ENCODE measurements at places on chromosomes 2 and 18. TPM values are rescaled to one million over a fixed set of nuclear protein-coding genes. Genes with fewer than 3 reads are reported as not detected.
A peak's percentile ranks its signal among the peaks of the same experiment; 100 is the strongest.

PSME4 gene
- total RNA-seq: 23.1 TPM

C2orf72 gene
- 8.7 TPM for total RNA-seq

COLEC11 gene
- 2.4 TPM for total RNA-seq

WDR12 gene
- total RNA-seq: 15.6 TPM

IGFBP2 gene
- 98.0 TPM for total RNA-seq

LAMA1 gene
- 0.75 TPM for total RNA-seq

SP5 gene
- total RNA-seq: 0.08 TPM

GBX2 gene
- not detected for total RNA-seq

MPV17 gene
- total RNA-seq: 29.8 TPM

ERMN gene
- not detected for total RNA-seq

ELOA2 gene
- not detected for total RNA-seq

CCDC141 gene
- total RNA-seq: 4.5 TPM

GAL3ST2 gene
- total RNA-seq: not detected

ABCG8 gene
- total RNA-seq: not detected

MOCOS gene
- total RNA-seq: 1.6 TPM

- no peak overlapping the region for H3K27ac ChIP-seq
- no peaks in the 10 kb centered on the region for H3K36me3 ChIP-seq
- H3K27me3 ChIP-seq: no peaks in the 10 kb centered on the region
These were observed 34.9 kb downstream of the SPATS2L start for GRCh38 chr2:200341376-200341775.

DNA sequence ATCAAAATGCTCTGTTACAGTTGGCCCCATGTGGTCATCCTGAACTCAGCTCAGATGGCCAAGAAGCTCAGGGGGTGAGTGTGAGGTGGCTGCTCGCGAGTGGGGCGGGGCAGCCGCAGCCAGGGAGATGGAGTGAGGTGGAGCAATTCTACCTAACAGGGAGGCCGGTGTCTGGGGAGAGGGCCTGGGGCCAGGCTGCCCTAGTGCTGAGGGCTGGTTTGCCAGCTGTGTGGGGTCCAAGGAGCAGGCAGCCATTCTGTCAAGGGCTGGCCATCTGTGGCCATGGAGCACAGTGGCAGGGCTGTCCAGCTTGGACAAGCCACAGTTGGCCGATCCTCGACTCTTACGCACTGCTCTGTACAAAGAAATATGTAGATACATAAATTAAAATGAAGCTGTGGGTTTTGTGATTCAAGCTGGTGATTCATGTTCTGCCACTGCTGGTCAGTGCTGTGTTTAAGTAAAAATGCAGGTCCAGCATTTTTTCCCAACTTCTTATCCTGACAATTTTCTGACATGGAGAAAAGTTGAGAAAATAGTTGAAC lies 82.1 kb downstream of the HS6ST1 start:
- H3K4me3 ChIP-seq: no peak overlapping the region
- no peak for DNase-seq
- H3K27ac ChIP-seq: no peak overlapping the region
- no peaks in the 10 kb centered on the region for H3K4me1 ChIP-seq
- H3K36me3 ChIP-seq: no peaks in the 10 kb centered on the region

DNA sequence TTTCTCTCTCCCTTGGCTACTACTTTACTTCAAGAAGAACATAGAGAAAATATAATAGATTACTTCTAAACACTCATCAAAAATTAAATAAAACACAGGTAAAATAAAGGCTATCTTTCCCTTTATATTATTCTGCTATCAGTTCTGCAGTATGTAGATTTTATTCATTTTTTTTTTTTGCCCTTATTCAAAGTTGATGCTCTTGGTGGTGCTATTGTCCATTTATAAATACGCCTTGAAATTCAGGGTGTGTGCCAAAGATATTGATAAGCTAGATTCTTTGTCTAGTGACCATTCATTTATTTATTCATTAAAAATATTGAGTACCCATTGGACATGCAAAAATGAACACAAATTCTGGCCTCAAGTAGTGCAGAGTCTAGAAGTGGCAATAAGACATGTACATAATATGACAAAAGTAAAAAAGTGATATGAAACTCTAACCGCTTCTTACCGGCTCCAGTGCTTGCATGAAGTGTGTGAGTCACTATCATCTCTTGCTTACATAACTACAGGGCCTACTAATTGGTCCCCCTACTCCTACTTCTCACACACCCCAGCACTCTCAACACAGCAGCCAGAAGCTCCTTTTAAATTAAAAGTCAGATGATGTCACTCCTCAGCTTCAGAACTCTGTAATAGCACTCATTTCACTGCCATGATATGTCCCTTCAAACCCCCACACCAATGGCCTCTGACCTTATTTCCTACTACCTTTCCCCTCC lies 208.3 kb upstream of the FANCL start:
- no peak overlapping the region for H3K27ac ChIP-seq
- no peak for DNase-seq
- H3K4me1 ChIP-seq: no peaks in the 10 kb centered on the region
- H3K36me3 ChIP-seq: no peaks in the 10 kb centered on the region

- no peak overlapping the region for H3K4me3 ChIP-seq
- no peaks in the 10 kb centered on the region for H3K4me1 ChIP-seq
- no peak for DNase-seq
- no peaks in the 10 kb centered on the region for H3K27me3 ChIP-seq
- no peak overlapping the region for H3K27ac ChIP-seq
These were observed 101.4 kb downstream of the CAMKMT start for GRCh38 chr2:44462934-44463849.

- H3K27ac ChIP-seq: no peak overlapping the region
- H3K36me3 ChIP-seq: no peaks in the 10 kb centered on the region
- no peak overlapping the region for H3K4me3 ChIP-seq
- H3K27me3 ChIP-seq: no peaks in the 10 kb centered on the region
- DNase-seq: no peak
These were observed 22.1 kb upstream of the LBH start for GRCh38 chr2:30209227-30209626.

GRCh38 chr2:19125901-19126680 lies 232.3 kb downstream of the OSR1 start:
- no peak overlapping the region for H3K27ac ChIP-seq
- H3K36me3 ChIP-seq: no peaks in the 10 kb centered on the region
- H3K27me3 ChIP-seq: no peaks in the 10 kb centered on the region
- H3K4me3 ChIP-seq: no peak overlapping the region
- no peaks in the 10 kb centered on the region for H3K4me1 ChIP-seq

- no peak overlapping the region for H3K27ac ChIP-seq
- H3K4me1 ChIP-seq: no peaks in the 10 kb centered on the region
- H3K36me3 ChIP-seq: no peaks in the 10 kb centered on the region
- DNase-seq: no peak
- no peak overlapping the region for H3K4me3 ChIP-seq
- H3K27me3 ChIP-seq: no peaks in the 10 kb centered on the region
These were observed 66.6 kb downstream of the EFEMP1 start for GRCh38 chr2:55856936-55857335.

- no peak overlapping the region for H3K4me3 ChIP-seq
- DNase-seq: no peak
- H3K27ac ChIP-seq: no peak overlapping the region
These were observed 2.6 kb downstream of the DYSF start for GRCh38 chr2:71455741-71456569.

DNA sequence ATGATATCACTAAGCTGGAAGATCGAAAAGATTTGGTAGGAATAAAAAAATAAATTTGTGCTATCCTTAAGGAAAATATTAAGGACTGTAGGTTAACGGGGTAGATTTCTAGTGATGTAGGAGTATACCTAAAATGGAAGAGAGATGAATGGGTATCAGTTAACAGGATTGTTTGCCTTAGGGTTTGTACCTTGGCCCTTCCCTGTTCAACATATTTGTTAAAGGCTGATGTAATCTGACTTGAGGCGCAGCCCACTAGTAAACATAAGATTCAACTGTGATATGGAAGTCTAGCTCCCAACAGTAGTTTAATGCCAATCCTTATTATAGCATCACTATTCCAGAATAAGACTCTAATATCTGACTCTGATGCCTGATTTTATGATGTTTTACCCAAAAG lies 685.2 kb downstream of the DCC start:
- H3K27ac ChIP-seq: no peak overlapping the region
- no peaks in the 10 kb centered on the region for H3K4me1 ChIP-seq
- H3K36me3 ChIP-seq: no peaks in the 10 kb centered on the region
- no peak overlapping the region for H3K4me3 ChIP-seq
- no peaks in the 10 kb centered on the region for H3K27me3 ChIP-seq

- no peak for DNase-seq
- H3K4me1 ChIP-seq: no peaks in the 10 kb centered on the region
- H3K36me3 ChIP-seq: no peaks in the 10 kb centered on the region
- no peak overlapping the region for H3K4me3 ChIP-seq
- no peak overlapping the region for H3K27ac ChIP-seq
These were observed 98.9 kb upstream of the EPAS1 start for GRCh38 chr2:46198164-46198883.

GRCh38 chr2:13917958-13918357 lies 714.6 kb upstream of the LRATD1 start:
- no peak overlapping the region for H3K4me3 ChIP-seq
- H3K4me1 ChIP-seq: no peaks in the 10 kb centered on the region
- H3K36me3 ChIP-seq: no peaks in the 10 kb centered on the region
- no peak for DNase-seq

- no peak for DNase-seq
- H3K27me3 ChIP-seq: no peaks in the 10 kb centered on the region
- H3K4me3 ChIP-seq: no peak overlapping the region
- H3K36me3 ChIP-seq: no peaks in the 10 kb centered on the region
These were observed 103.1 kb upstream of the THOC1 start for GRCh38 chr18:370751-371608.

DNA sequence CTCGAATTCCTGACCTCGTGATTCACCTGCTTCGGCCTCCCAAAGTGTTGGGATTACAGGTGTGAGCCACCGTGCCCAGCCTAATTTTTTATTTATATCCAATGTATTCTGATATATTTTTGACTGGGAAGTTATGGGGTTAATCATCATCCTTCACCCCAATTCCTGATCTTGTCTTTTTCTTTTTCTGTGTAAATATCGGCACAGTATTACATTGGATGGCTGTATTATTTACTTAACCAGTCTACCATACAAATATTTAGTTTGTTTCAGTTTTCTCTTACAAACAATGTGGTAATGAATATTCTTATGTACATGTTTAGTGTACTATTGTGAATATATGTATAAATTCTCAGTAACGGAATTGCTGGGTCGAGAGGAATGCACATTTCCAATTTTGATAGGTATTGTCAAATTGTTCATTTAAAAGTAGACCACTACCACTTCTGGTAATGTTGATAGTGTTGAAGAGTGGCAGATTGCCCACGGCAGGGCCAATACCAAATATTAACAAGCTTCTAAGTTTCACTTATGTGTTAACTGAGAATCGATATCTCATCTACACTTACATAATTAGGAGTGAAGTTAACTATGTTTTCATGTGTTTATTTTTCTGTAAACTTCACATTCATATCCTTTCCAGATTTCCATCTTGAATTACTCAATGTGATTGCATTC lies 196.7 kb downstream of the ALPK2 start:
- H3K4me1 ChIP-seq: no peaks in the 10 kb centered on the region
- no peak overlapping the region for H3K4me3 ChIP-seq
- no peak overlapping the region for H3K27ac ChIP-seq
- H3K27me3 ChIP-seq: no peaks in the 10 kb centered on the region

DNA sequence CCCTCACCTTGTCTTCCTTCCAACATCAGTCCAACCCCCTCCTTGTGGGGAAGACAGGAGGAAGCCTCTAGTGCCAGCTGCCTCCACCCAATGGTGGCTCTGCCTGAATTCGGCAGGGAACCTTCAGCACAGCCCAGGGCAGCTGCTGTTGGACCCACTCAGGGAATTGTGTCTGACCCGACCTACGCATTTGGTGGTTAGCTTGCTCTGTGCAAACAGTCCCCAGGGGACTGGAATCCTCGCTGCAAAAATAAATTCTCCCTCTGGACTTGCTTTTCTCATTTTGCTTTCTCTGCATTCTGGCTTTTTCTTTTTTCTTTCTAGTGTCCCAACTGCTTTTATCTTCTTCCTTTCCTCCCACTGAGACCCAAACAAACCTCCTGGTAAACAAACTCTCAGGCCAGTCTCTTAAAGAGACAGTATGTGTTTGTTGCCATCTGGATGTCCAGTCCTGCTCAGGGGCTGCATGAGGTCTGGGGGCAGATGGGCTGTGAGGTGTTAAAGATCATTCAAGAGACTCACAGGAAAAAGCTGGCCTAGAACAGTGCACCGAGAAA lies 137.7 kb upstream of the HAAO start:
- H3K4me1 ChIP-seq: peaks cover 53% of the 10 kb centered on the region
- H3K4me3 ChIP-seq: no peak overlapping the region
- no peak for DNase-seq
- H3K27ac ChIP-seq: peak overlapping the region; percentile 87

DNA sequence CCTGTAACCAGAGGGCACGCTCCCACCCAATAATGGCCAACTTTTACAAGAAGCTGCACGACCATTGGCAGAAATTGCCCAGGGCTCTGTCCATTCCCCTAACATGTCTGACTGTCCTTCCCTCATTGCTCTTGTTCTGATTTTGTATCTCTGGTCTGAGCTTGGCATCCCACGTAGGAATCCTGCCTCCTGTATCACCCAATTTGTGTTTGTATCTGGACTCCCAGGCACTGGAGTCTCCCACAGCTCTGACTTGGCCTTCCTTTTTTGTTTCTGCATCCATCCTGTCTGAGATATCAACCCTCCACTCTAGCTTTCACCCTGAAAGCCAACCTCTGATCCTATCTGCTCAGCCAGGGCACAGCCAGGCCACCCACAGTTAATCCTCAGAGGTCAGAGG lies 259.8 kb downstream of the FBXO15 start:
- DNase-seq: no peak
- H3K36me3 ChIP-seq: no peaks in the 10 kb centered on the region
- H3K4me1 ChIP-seq: no peaks in the 10 kb centered on the region
- no peak overlapping the region for H3K4me3 ChIP-seq

- no peak for DNase-seq
- H3K27ac ChIP-seq: no peak overlapping the region
- H3K4me1 ChIP-seq: peaks cover 17% of the 10 kb centered on the region
- no peak overlapping the region for H3K4me3 ChIP-seq
These were observed 112.6 kb downstream of the EHBP1 start for GRCh38 chr2:62817995-62818713.

DNA sequence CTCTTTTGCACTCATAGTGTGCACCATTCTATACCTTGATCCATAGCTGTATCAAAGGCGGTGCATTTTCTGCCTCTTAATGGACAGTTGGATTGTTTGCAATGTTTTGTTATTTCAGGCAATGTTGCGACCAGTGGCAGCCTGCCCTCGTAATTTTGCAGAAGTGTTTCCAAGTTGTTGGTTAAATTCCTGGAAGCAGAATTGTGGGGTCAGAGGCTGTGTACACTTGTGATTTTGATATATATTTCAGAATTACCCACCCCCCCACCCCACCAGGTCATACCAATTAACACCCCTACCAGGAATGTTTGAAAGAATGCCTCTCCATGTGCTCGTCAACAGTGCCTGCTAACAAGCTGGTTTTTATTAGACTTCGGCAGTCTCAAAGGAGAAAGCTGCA lies 32.4 kb upstream of the IL1R1 start:
- DNase-seq: no peak
- H3K4me1 ChIP-seq: peaks cover 83% of the 10 kb centered on the region
- peak overlapping the region; percentile 37 for H3K27ac ChIP-seq
- H3K4me3 ChIP-seq: no peak overlapping the region
- H3K27me3 ChIP-seq: no peaks in the 10 kb centered on the region

GRCh38 chr2:136363470-136363869 lies 245.5 kb upstream of the CXCR4 start:
- H3K27ac ChIP-seq: no peak overlapping the region
- H3K27me3 ChIP-seq: no peaks in the 10 kb centered on the region
- H3K4me3 ChIP-seq: no peak overlapping the region
- H3K4me1 ChIP-seq: no peaks in the 10 kb centered on the region
- H3K36me3 ChIP-seq: no peaks in the 10 kb centered on the region
- DNase-seq: no peak

- no peaks in the 10 kb centered on the region for H3K27me3 ChIP-seq
- H3K36me3 ChIP-seq: no peaks in the 10 kb centered on the region
- no peak overlapping the region for H3K4me3 ChIP-seq
- H3K27ac ChIP-seq: no peak overlapping the region
- DNase-seq: peak; percentile 25
These were observed 70.1 kb downstream of the SUCLG1 start for GRCh38 chr2:84388921-84389490.
